NCI-H1092 (cell line): ENCODE measurements at places on chromosomes 5 and 9.

DNA sequence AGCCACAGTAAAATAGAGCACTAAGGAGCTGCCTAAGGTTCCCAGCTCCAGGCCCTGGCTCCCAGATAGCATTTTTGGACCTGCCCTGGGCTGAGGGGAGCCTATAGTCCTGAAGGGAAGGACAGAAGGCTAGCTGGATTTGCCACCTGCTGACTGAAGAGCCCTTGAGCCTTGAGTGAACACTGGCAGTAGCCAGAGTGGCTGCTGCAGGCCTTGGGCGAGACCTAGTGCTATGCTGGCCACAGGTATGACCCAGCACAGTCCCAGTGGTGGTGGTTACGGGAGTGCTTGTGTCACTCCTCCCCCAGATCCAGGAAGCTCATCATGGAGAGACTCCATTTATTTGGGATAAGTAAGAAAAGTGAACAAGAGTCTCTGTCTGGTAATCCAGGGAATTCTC is 10.3 kb upstream of the STX17 start:
- DNase-seq, result no peak

DNA sequence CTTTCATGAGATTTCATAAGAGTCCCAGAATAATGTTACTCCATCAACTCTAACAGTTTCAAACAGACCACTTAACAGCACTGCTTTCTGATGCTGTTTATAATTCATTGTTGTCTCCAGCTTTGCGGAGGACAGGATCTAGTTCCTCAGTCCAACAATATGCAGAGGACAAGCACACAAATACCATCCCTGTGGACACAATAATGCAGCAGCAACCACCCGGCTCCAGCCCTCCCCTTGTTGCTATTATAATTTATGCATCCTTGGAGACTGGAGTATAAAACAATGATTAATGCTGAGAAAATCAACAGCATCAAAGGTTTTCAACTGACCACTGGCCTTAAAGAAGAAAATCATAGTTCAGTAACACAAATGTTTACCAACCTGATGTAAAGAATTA is 108.3 kb downstream of the DENND1A start:
- DNase-seq, result no peak

DNA sequence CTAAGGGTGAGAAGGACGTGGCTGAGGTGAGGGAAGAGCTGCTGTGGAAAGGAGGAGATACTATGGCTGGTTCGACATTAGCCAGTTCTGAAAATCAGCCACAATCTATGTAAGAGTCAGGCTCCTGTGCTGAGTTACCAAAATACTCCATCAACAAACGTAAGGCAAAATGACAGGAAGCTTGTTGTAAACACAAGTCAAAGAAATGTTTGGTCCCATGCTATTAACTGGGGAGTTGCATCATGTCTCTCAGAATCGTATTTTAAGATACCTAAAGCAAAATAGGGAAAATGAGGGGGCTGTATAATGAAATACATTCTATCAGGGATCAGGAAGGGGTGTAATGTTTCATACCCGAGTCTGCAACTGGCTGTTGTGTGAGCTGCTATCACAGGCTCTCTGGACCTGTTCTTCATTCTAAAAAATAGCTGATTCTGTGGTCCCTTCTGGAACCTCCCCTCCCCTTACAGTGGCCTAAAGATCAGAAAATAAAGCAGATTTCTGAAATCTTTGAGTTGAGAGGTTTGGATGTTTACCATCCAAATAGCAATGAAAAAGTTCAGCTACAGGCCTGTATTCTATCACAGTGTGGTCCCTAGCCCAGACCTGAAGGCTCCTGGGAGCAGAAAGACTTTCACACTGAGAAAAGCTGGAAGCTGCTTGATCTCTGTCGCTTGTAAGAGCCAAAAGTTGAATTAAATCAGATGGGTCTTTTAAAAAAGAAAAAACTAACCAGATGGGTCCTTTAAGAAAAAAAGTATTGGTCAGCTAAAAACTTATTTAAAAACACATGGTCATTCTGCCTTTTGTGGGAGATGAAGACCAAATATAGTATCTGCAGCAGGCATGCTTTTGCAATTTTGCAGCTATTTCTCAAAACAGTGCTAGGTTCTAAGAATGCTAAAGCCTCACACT is 97.8 kb upstream of the SMC5 start:
- DNase-seq, result no peak

DNA sequence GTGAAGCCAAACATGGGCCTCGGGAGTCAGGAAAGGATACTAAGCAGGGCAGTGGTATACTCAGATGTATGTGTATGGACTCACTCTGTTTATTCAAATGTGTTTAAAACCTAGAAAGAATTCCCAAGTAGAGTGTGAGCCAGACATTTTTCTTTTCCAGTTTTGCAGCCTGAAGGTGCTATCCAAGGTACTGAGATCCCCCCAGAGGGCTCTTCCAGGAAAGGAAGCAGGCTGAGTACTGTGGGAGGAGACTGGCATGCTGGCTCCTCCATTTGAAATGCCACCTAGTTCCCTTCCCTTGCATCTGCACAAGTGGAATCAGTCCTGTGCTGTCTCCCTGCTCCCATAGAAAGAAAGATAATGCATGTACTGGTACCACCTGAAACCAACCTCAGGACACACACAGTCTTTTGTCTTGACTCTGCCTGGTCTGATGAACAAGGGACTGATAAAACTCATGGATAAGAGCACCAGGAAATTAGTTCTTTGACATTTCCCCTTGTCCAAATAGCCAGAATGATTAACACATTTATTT is 85.9 kb downstream of the HRH2 start:
- no peak for DNase-seq

- no peak for DNase-seq
Observed at GRCh38 chr5:144267961-144268513, 97.4 kb downstream of the KCTD16 start.

DNA sequence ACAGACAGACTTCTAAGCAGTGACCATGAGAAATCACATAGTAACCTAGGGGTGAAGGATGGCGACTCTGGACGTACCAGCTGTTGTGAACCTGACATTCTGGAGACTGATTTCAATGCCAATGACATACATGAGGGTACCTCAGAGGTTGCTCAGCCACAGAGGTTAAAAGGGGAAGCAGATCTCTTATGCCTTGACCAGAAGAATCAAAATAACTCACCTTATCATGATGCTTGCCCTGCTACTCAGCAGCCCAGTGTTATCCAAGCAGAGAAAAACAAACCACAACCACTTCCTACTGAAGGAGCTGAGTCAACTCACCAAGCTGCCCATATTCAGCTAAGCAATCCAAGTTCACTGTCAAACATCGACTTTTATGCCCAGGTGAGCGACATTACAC is 38.0 kb upstream of the CCDC152 start:
- no peak for DNase-seq

DNA sequence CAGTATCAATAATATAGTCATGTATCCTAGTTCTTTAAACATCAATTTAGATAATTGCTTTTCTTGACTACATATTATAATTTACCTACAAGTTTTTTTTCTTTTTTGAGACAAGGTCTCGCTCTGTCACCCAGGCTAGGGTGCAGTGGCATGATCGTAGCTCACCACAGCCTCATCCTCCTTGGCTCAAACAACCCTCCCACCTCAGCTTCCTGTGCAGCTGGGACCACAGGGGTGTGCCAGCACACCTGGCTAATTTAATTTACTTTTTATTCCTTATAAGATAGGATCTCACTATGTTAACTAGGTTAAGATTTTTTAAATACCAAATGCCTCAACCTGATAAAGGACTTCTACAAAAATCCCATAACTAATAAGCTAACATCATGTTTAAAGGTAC is 21.1 kb downstream of the UIMC1 start:
- DNase-seq, result no peak

- no peak for DNase-seq
Observed at GRCh38 chr5:175457466-175457865, 13.5 kb upstream of the DRD1 start.

DNA sequence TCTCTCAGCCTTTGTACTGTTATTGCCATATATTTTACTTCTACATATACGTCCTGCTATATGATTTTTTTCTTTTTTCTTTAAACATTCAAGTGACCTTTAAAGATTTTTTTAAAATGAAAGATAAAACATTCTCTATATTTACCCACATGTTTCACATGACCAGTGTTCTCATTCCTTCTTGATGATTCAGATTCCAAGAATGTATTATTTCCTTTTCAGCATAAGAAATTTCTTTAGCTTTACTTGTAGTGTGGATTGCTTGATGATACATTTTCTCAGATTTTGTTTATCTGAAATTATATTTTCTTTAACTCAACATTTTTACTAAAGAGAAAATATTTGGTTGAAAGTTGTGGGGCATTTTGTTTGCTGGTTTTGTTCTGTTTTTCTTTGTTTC is 792.1 kb downstream of the BRINP1 start:
- DNase-seq, result no peak

DNA sequence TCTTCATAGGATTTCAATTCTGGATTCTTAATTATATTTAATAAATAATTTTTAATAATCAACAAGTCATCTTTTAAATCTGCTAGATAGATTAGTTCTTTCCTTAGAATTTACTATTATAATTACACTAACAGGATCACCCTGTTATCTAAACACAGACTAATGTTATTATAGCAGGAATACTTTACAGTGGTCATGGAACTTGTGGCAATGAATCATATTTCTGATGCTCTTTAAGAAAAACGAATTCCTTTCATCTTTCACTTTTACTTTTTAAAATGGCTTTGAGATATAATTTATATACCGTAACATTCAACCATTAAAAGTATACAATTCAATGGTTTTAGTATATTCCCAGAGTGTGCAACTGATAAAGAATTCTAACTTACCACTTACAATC is 29.7 kb upstream of the CDK5RAP2 start:
- no peak for DNase-seq

GRCh38 chr5:143248822-143249579 is 154.5 kb downstream of the NR3C1 start:
- no peak for DNase-seq

DNA sequence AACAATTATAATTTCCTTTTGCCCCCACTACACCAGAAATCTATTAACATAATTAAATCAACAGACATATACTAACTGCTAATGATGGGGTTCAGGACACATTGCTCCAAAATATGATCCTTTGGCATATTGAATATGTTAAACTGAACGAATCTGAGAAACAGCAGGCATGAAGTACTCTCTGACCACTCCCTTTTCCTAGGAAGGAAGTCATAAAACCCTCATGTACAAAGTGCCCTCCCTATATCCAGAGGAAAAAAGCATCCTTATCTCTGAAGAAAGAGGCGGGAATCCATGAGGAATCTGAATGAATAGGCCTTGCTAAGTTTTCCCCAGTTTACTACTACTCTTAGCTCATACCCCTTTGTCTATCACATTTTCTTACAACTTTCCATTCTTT is 67.9 kb downstream of the ADAMTS6 start:
- no peak for DNase-seq

DNA sequence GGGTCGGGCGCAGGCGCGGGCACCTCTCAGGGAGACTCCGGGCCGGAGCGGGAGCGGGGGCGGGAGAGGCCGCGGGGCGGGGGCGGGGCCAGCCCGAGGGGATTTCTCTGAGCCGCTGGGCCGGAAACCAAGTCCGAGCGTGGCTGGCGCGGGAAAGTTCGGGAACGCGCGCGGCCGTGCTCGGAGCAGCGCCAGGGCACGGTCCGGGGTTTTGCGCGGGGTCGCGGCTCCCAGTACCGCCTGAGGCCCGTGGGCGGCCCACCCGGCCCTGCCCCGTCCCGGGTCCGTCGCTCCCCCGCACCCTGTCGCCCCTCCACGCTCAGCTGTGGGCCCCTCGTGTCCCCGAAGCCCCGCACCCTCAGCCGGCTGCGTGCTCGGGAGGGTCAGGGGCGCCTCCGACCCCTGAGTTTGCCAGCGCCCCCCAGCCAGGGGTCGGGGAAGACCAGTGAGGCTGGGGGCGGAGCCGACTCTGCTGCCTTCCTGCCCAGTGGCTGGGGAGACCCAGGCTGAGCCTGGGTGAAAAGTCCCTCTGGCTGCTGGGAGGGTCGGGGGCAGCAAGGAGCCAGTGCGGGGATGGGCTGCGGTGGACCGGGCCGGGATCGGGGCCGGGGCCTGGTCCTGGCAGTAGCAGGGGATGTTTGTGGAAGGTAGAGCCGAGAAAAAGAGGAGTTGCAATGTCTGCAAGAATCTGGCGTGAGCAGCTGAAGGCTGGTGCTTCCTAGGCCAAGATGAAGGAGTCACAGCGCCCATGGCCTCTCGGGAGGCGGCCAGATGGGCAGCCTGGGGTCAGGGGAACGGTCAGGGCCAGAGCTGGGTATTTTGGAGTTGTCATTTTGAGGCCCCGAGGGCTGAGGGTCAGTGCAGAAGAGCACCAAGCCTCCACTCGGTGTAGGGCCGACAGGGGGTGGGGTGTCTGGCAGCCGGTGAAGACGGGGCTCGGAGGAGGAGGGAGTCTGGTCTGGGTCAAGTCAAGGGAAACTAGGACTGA is 588 bp downstream of the TRAF2 start:
- DNase-seq, result peak; percentile 39

DNA sequence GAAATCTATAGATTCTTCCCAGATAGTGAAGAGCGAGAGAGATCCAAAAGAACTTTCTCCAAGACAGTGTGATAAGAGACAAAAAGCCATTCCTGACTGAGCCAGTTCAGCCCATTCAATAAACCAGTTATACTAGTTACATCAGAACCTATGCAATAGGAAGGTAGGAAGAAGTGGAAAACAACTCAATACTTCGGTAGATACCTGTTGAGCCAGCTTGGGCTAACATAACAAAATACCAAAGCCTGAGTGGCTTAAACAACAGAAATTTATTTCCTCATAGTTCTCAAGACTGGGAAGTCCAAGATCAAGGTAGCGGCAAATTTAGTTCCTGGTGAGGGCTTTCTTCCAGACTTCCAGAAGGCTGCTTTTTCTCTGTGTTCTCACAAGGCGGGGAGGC is 214.5 kb upstream of the GRAMD2B start:
- DNase-seq, result no peak

DNA sequence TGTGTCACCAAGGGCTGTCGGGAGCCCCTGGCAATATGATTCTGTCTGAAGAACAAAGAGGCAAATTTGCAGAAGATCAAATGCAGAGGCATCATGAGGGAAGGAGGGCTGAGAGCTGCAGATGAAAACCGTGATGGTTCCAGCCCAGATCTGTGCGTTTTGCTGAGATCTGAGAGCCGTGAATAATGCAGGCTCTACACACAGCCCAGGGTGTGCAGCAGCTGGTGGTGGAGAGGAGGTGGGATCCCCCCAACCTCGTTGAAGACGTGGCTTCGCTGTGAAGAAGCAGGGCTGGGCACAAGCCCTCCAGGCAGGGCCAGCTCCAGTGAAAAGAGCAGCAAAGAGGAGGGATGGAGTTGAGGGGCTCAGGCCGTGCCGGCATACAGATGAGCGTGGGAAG is 75.5 kb downstream of the TSPAN17 start:
- DNase-seq, result no peak

- DNase-seq, result no peak
Observed at GRCh38 chr5:72107901-72108201, 576 bp downstream of the MAP1B start.

DNA sequence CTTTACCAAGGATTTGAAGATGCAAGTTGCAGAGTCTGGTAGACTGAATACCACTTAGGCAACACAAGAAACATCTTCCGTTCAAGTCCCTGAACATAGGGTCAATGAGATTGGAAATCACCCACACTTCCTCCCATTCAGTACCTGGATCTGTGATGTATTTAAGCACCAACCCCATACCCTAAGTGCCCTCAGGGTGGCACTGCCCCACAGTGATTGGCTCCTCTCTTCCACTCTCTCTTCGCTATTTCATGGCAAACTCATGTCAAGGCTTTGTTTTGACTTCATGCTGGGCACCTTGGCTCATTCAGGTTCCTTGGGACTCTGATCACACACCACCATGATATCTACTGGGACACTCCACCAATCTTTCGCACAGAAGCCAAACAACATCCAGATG is 53.7 kb downstream of the GGTA1 start:
- no peak for DNase-seq
